Pulmonary artery endothelial cell (primary cell): ENCODE measurements at places on chromosomes 1 and 21.

DNA sequence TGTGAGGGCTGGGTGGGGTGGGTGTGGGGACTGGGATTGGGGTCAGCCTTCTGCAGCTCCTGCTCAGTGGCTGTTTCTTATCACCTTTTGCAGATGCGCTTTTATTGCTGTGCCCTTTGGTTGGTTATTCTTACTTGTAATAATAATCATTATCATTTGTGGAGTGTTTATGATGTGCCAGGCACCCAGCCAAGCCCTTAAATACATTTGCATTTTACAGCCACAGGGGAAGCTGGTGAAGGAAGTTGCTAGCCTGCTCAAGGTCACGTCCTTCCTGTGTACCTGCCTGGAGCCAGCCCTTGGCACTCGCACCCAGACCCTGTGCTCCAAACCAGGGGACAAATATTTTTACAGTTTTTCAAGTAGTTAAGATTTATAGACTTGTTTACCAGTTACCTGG lies 144.0 kb downstream of the PGBD5 start:
- no peak for DNase-seq

- no peak for DNase-seq
Measured at GRCh38 chr21:25039461-25040380, 567.6 kb downstream of the MRPL39 start.

DNA sequence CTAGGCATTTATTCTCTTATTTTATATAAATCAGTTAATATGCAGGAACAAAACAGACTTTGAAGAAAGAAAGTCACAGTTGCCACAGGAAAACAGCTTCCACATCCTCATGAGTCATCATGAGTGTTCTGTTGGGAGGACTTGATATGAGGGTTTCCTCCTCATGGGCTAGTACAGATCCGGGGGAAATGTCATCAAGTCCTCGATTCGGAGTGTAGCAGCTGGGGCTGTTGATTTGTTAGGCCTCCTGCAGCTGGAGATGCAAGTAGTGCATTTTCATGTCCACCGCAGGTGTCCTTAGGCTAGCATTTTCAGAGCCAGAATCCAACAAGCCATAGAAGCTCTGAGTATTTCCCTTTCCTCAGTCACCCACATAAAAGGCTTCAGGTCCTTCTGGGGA lies 36.7 kb downstream of the ADAM30 start:
- peak; percentile 67 for DNase-seq

- DNase-seq = peak; percentile 92
Measured at GRCh38 chr1:203673550-203674411, 47.1 kb downstream of the ATP2B4 start.

DNA sequence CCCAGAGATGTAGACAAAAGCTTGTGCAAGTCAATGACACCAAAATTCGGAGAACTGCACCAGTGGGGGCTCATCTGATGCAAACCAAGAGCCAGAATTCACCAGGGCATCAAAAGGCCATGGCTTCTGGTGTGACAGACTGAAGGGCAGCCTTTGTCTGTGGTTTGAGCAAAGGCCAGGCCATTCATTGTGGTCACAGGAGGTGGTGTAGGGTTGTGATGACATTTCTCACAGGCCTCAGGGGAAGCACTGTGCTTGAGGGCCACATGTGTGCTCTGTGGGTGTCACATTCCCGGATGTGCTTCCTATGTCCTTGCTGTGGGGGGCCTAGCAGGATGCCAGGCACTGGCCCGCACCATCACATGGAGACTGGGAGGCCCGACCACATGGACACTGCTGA lies 22.5 kb upstream of the KCNE1 start:
- no peak for DNase-seq

DNA sequence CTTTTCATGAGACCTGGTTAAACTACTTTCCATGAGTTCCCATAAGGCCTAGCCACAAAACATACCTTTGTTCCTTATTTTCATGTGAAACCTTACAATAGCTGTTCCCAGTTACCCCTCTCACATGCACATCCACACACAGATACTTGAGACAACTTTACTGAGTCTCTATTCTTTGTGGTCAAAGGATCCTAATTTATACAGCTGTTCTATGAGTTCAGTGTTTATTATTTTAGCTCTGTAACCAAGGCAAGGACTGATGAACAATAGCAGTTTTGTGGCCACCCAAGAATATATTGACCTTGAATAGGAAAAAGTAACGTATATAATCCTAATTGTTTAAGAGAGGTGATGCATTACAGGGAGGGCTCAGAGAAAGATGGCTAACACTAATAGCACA lies 160.5 kb upstream of the CACYBP start:
- no peak for DNase-seq

- DNase-seq = no peak
Measured at GRCh38 chr21:24852610-24853195, 754.6 kb downstream of the MRPL39 start.

DNA sequence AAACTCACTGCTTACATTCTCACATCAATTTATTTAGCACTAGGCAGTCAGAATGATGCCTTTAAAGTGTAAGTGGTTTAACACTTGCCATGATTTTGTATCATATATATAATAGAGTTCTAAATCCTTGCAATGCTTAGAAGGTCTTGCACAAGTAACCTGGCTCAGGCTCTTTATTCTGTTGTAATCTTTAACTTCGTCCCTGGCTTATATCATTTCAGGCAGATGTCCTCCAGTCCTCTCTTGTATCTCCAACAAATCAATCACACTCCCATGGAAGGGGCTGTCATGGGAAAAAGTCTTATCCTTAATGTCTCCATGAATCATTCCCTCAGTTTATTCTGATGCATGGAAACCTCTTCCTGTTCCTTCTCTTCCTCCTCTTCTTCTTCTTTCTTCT lies 841.6 kb upstream of the B3GALT2 start:
- DNase-seq = no peak

DNA sequence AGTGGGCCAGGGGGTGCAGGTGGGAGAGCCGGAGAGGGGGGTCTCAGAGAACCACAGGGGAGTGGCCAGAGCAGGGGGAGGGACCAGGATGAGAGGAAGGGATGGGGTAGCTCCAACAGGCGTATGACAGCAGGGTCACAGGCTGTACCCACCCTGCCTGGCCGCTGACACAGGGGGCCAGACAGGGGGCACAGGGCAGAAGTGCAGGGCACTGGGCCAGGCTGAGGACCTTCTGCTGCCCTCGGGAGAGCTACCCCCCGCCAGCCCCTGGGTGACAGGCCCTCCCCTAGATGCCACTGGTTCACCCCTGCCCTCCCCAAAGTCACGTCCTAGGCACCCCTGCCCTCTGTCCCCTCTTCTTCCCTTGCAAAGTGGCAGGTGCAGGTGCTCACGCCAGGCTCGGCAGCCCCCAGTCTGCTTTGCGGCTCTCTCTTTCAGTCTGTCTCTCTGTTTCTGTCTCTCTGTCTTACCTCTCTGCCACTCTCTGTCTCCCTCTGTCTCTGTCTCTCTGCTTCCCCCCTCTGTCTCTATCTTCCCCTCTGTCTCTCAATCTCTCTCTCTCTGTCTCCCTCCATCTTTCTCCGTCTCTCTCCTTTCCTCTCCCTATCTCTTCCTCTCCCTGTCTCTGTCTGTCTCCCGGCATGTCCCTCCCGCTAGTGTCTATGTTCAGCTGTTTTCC lies 48.5 kb downstream of the WNT9A start:
- no peak for DNase-seq

GRCh38 chr21:42213082-42213774 lies 5.7 kb upstream of the ABCG1 start:
- no peak for DNase-seq

DNA sequence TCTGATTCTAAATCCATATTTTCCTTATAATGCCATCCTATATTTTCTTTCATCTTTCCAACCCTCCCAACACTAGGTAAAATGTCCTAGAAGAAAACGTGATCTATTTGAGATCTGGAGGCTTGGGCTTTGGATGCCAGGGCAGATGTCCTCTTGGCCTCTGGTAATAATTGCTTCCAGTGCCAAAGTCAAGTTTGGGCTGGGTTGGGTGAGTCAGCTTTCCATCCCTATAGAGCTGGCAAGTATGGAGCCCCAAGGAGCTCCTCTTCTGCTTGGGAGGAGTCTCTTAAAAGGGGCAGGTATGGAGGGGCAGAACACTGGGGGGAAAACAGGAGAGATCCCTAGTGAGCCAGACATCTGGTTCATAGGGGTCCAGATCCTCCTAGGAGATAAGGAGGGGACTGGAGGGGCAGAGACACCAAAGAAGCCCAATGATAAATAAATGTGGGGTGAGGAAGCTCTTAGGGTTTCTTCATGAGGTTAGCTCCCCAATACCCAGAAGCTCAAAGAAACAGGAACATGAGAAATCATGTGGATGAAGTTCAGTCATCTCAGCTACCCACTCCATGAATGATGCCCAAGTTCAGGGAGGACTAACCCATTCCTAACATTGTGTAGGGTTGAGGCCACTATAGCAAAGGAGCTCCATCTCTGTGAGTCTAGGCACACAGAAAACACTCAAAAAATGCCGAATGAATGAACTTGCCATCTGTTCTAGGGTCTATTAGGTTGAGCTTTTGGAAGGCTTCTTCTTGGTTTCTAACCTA lies 3.5 kb downstream of the C1orf116 start:
- DNase-seq = no peak

GRCh38 chr1:235450886-235451483 lies 53.3 kb downstream of the B3GALNT2 start:
- no peak for DNase-seq

GRCh38 chr1:24186993-24187790 lies at the start of gene IFNLR1:
TSS of gene IFNLR1 (minus strand) at chr1:24187289. CDS start at chr1:24187248, 41 bp downstream.
- no peak for DNase-seq

DNA sequence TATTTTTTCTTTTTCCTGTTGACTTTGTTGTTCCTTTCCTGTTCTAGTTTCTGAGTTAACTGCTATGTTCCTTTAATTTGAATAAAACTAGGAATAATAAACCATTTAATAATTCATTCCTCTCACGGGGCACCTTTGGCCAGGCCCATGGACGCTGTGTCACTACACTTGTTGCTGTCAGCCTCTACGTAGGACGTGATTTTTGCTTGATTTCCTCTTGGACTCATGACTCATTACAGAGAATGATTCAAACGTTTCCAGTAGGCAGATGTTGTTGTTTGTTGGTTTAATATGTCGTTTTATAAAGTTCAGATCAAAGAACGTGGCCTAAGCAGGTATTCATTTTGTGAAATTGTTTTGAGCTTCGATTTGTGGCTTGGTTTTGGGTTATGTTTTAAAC lies 9.1 kb upstream of the SLC19A1 start:
- peak; percentile 82 for DNase-seq

- no peak for DNase-seq
Measured at GRCh38 chr21:37183749-37184148, 83.4 kb downstream of the VPS26C start.

- DNase-seq = no peak
Measured at GRCh38 chr1:99820546-99820945, 29.6 kb upstream of the AGL start.

GRCh38 chr1:204438628-204439027 lies 27.0 kb upstream of the PPP1R15B start:
- no peak for DNase-seq

- no peak for DNase-seq
Measured at GRCh38 chr1:224377676-224378006, 21.0 kb downstream of the CNIH4 start.

GRCh38 chr1:2462819-2463218 lies 13.3 kb upstream of the PLCH2 start:
- no peak for DNase-seq

DNA sequence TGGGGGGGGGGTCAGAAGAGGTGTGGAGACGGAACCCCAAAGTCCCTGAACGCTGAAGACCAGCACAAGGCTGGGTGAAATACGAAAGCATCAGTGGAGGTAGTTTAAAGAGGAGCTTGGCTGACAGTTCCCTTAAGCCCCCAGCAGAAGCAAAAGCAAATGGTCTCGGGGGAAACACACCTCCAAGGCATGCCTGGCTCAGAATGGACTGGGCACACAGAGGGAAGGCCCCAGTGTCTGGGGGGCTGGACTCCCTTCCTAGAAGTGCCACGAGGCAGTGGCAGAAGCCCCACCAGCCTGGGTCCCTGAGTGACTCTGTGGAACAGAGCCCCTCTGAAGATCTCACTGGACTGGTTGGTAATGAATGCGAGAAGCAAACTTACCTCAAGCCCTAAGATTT lies 43.9 kb downstream of the UBE2G2 start:
- DNase-seq = no peak

DNA sequence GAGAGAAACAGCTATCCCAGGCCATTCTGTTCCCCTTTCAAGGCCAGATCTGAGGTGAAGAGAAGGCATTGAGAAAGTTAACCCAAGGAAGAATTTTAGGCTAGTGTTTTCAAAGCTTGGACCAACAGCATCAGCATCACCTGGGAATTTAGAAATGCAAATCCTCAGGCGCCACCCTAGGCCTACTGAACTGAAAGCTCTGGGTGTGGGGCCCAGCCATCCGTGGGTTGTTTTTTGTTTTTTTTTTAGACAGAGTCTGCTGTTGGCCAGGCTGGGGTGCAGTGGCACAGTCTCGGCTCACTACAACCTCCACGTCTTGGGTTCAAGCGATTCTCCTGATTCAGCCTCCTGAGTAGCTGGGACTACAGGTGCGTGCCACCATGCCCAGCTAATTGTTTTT lies 98.6 kb downstream of the RNF220 start:
- no peak for DNase-seq

DNA sequence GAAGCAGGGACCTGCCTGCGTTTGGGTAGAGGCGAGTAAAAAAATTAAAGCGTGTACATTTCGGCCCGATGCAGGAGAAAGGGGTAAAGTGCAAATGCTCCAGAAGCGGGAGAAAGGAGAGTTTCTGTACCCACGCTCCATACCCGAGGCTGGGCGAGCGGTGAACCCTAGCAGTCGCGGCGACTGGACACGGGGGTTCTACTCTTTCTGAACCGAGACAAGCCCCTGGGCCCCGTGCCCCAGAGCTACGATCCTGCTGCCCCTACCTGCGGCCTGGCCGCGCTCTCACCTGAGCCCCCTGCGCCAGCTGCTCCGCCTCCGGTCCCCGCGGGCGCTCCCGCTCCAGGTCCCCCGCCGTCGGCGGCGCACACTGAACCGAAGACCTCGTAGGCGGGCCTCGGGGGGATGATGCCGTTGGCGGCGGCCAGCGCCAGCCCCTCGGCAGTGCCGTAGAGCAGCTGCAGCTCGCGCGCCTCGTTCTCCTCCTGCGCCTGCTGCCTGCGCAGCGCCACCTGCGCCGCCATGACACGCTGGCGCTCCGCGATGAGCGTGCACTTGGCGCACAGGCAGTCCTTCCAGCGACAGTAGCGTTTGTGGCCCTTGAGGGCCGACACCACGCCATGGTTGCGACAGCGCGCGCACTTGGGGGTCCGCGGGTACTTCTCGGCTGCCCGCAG lies 2.4 kb downstream of the DMRTA2 start:
- no peak for DNase-seq

DNA sequence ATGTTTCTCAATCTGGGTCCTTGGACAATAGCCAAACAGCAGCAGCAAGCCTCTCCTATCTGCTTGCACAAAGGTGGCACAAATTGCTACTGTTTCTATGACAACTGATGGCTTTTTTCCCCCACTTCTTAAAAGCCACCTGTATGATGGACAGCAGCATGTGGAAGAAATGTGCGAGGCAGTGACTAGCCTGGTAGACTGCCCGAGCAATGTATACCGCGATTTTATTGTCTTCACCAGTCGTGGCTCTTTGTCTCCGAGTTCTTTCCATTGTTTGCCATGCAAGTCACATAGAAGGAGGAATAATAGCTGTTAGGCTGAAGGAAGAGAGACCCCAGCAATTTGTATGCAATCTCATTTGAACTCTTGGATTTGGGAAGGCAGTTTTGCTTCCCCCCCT lies 79.4 kb downstream of the S1PR1 start:
- no peak for DNase-seq

- no peak for DNase-seq
Measured at GRCh38 chr1:178282949-178283367, 189.1 kb downstream of the RASAL2 start.
